AG20443 (cell line): ENCODE measurements at places on chromosomes 1 and 21.

GRCh38 chr1:183098317-183098716 is 75.1 kb downstream of the LAMC1 start:
- DNase-seq, result no peak

DNA sequence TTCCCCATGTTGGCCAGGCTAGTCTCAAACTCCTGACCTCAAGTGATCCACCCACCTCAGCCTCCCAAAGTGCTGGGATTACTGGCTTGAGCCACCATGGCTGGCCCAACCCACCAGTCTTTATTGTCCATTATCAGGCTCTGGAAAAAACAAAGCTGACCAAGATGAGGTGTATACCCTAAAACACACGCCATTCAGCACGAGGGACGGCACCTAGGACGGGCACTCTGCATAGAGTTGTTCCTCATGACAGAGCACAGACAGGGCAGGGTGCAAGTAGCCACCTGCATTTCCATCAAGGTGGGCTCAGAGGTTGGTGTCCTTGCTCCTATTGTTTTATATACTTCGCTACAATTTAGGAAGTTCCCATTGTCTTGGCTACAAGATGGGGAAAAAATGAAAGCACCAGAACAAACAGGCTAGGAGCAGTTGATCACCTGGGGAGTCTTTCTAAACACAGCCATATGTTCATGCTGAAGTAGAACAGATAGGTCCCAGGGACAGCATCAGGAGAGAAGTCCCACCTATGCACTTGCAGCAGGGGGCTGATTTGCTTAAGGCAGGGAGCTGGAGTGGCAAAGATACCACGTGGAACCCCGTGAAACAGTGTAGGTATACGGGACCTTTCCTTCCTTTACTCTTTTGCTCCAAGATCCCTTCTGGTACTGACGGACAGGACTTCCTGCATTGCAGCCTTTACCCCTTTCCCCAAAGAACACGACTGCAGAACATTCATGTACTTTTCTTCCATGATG is 4.5 kb downstream of the KRTCAP2 start:
- no peak for DNase-seq

DNA sequence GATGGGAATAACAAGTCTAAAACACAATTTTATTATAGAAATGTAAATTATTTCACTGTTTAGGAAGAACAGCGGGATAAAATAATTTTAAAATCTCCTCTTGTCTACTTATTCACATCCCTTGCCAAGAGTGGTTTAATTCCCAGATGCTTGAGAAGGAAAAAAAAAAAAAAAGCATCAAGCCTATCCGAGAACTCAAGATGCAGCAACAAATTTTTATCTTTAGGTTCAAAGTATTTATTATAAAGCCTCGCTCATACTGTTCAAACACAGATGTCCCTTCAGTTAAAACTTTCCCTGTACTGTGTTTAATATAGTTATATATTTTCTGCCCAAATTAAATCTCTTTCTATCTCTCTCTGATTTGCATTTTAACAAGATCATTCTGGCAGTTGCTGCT is 1615.8 kb downstream of the PLA2G4A start:
- no peak for DNase-seq

DNA sequence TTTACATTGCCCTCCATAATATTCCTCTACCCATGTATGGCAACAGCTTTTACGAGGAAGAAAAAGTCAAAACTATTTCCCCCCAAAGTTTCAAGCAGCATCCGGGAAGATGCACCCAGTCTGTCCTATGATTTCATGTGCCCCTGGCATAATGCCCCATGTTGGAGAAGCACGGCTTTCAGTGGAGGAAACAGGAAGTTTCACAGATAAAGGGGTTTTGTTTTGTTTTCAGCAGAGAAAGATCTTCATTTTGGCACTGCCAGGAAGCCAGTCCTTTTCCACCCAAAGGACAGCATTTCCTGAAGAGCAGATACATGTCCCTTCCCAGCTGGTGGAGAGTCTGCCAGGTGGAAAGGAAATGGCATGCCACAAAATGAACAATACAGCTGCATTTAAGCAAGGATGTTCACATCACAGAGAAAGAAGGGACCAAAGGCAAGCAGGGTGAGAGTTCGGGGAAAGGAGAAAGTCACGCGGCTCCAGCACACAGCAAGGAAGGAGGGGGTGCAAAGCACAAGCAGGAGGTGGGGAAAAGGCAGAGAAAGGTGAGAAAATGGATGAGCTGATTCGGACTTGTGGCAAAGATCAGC is 95.3 kb upstream of the HIVEP3 start:
- DNase-seq, result peak; percentile 27

DNA sequence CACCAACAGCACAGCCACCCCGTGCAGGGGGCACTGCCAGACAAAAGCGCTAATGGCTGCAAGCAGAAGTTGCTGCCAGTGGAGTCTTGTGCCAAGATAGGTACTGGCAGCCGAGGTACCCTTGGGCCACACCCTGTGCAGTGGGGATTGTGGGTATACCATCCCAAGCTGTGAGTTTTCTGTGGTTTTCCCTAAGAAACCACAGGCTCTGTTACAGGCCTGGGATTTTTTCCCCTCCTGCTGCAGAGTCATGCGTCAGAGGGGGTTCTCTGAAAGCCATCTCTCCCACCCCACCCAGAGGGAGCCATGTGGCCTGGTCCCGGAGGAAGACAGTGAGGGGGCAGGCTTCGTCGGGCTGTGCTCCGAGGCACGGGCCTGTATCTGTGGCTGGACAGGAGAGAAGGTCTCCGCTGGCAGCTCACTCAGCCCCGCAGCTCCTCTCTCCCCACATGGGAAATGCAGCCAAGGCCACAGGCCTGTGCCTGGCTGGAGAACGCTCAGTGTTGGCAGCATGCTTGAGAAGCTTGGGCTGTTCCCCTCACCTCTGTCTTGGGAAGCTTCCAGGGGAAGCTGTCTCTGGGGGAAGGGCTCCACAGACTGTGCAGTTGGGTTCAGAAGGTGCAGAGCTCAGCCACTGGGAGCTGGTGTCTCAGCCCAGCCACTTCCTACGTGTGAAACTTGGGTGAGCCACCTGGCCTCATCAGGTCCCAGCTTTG is 42.5 kb downstream of the NEK2 start:
- peak; percentile 80 for DNase-seq

- no peak for DNase-seq
These were observed 27.1 kb upstream of the TGFBR3 start for GRCh38 chr1:91913018-91913417.

DNA sequence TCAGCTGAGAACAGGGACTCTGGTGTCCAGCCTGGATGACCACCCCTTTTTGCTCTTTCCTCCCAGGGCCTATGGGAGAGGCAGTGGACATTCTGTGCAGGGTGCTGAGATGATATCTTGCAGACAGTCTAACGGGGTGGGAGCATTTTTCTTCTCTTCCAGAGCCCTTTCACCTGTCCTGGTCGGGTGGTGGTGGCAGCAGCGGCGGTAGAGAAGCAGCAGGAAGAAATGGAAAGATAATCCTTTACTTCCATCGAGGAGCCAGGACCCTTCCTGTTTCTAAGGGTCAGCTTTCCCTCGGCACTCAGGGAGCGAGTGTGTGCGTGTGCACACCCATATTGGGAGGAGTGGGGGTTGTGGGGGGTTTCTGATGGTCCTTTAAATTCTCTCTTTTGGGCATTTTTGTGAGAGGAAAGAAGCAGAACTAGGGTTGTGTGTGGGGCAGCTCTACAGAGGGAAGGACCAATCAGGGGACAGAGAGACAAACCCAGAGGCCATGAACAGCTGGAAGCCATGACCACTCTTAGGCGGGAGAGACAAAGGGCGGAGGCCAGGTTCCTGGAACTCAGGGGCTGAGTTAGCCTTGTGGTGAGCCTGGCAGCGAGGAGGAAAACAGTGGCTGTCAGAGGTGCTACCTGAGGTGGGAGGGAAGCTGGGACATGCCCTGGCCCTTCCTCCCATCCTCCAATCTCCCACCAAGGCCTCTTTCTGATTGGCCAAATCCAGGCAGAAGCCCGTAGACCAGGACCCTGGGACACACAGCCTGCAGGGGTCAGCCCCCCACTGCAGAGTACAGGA is 31.2 kb upstream of the CSF3R start:
- no peak for DNase-seq

DNA sequence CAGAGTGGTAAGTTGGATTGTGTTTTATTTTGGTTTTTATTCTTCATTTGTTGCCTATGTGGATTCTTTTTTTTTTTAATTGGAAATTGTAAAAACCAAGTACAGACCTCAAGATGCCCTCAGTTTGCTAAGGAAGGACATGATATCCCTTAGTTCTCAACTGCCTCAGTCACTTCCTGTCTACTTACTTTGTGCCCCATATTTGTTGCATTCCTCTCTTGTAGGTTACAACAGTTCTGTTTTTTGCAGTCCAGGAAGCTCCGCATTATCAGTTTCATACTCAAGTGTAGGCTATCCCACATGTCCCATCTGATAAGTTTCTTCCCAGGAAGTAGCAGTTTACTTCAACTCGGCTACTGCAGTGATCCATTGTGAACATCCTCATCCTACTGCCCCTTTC is 82.0 kb downstream of the RPAP2 start:
- no peak for DNase-seq

- DNase-seq, result no peak
These were observed 12.1 kb downstream of the NDUFV3 start for GRCh38 chr21:42905195-42905594.

DNA sequence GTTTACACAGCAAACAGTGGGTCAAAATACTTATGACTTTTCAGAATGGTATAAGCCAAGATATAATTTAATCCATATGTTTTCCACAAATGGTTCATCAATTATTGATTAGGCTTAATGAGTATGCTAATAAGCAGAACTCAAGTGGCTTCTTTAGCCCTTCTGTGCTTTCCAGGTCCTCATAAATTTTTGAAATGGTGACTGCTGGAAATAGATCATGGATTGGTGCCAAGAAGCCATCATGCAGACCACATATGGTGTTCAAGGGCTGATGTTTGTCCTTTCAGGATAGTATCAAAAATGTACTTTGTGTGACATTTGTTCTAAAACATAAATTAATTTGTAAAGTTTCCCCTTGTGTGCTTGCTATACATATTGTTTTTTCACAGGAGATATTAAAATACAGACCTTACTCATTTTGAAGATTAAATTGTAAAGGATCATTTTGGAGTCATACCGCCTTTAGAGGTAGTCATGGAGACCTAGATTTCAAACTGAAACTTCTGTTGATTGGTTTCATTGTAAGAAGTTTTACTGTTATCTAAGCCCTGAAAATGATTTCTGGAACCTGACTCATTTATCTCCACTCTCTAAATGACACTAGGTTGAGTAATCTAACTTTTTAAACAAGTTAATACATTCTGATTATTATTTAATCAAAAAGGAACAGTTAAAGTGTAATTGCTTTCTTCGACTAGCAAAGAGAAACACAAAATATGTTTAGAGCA is 507.9 kb downstream of the PLA2G4A start:
- no peak for DNase-seq

DNA sequence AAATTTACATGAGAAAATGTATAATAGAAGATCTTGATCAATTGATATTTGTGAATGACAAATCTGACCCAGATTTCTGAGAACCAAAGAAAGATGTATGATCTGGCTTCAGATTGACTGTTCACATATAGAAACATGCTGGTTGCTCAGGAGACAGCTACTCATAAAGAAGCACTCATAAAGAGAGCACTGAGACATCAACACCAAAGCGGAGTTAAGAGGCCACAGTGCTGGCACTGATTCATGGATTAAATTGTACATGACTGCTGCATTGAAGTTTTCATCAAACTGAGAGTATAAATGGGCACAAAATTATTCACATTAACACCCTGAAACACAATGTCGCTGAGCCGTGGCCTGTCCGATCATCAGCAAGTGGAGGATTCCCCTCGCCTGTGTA is 46.2 kb downstream of the SH3GLB1 start:
- no peak for DNase-seq

DNA sequence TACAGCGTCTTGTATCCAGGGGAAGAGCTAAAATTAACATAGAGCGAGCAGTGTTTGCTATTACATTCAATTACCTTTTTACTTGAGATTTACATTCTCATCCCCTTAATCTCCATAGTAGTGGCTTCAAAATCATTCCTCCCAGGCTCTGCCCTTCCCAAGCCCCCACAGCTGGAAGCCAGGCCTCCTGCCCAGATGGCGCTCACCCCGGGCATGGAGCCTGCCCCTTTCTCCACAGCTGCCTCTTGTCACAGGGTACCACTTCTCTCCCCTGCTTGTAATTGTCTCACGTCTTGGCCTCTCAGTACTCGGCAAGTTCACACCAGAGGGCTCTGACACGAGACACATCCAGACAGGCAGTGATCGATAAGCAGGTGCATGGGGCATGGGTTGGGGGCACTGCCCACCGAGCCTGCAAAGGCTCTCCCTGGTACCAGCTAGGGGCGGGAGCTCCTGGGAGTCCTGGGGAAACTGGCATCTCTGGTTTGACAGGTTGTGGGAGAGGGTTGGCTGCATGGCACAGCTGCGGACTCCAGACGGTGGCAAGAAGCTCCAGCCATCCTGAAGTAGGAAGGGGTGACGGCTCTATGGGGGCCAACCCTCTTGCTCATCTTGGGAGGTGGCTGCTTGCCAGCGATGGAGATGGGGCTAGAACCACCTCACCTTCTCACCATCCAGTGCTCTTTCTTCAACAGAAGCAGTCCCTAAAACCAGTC is 20.1 kb downstream of the CASZ1 start:
- DNase-seq, result no peak

GRCh38 chr1:196142111-196142640 is 466.1 kb downstream of the KCNT2 start:
- no peak for DNase-seq

- DNase-seq, result peak; percentile 62
These were observed 53.0 kb downstream of the BACH1 start for GRCh38 chr21:29351691-29352090.

GRCh38 chr1:230917284-230918135 is 49.2 kb upstream of the C1orf198 start:
- DNase-seq, result peak; percentile 77

GRCh38 chr1:244970236-244970743 is 105.9 kb upstream of the HNRNPU start:
- DNase-seq, result peak; percentile 59

DNA sequence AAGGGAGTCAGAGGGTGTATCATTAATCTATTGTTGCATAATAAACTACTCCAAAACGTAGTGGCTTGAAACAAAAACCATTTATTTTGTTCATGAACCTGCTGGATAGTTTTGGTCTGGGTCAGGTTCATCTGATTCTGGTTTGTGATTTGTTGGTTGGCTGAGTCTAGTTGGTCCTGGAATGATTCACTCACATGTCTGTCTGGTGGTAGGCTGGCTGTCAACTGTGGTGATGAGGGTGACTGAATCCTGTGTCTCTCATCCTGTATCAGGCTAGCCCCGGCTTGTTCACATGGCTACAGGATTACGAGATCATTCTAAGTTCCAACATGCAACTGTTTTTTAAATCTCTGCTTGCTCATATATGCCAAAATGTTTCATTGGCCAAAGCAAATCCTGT is 22.5 kb upstream of the SIKE1 start:
- DNase-seq, result no peak

GRCh38 chr1:2212532-2213491 is 15.3 kb upstream of the SKI start:
- peak; percentile 89 for DNase-seq

DNA sequence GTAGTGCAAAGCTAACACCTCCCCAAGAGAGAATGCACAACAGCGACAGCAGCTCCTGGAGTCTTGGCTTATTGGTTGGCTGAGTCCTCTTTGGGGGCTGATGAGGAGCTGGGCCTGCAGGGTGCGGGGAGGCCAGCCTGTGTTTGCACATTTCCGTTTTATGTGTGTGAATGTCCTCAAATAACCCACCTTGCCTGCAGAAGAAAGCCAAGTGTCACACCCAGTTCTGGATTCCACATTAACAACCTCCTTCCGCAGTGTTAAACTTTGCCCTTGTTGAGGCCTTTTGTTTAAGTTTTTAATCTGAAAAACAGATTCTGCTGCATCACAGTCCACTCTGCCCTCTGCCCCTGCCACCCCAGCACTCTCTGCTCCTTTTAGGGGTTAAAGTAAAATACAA is 274.5 kb downstream of the TM2D1 start:
- no peak for DNase-seq
